ENCODE measurements at places on chromosomes 5 and 9.

DNA sequence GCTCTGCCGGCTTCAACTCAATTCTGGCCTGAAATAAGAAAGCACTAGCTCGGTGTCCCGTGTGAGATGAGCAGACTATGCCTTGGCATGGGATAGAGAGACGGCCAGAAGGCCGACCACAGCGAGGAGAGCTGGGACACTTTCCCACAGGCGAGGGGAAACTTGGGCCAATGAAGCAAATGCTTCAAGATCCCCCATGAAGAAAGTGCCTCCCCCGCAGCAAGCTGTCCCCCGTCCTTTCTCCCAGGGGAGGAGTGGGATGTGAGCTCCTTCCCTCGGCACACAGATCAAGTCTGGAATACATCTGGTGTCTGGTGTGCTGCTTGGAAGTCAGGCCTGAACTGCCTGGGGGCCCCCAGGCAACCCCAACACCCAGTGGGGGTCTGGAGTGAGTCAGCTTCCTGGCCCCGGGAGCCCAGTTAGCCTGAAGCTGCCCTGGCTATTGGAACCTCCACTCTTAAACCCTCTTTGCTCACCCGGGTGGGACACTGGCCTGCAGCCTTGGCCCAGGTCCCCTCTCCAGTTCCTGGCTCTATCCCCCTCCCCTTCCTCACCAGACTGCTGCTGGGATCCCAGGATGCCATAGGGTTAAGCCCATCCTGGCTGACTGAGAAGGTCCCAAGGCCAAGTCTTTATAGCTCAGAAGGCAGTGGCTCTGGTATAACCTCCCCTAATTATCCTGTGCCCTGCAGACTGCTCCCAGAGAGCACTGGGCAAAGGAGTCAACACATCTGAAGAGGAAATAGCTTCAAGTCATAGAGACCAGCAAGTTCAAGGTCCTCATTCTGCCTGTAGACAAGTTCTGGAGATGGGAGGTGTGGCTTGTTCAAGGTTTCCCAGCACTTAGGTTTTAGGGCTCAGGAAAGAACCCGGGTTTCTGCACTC is 205.3 kb downstream of the TTLL11 start:
- DNase-seq, result no peak

DNA sequence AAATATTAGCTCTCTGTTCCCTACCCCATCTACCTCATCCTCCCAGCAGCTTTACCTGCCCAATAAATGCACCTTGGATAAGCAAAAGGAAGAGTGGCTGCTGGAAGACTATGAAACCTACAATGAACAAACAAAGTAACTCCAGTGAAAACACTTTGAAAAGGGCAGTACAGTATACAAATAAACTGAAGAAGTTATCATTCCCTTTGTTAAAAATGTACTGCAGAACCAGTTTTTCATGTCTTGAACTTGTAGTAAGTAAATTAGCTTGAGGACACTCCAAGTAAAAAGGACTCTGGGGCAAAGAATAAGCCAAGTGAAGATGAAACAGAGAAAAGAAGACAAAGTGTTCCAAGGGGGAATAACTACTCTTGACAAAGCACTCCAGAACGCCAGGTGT is 457.1 kb downstream of the DTWD2 start:
- no peak for DNase-seq

DNA sequence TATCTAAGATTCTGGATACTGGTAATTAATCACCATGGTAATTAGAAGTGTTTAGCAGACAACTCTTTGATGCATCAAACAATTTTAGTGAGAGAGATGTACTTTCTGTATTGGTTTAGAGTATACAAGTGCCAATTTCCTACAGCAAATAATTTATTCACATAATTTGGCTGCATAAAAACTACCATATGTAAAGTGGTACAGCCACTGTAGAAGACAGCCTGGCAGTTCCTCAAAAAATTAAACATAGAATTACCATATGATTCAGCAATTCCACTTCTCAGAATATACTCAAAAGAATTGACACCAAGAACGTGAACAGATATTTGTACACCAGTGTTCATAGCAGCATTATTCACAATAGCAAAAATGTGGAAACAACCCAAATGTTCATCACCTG is 36.2 kb downstream of the PHAX start:
- no peak for DNase-seq

- DNase-seq, result no peak
Measured at GRCh38 chr5:36713541-36713940, 107.1 kb downstream of the SLC1A3 start.

- no peak for DNase-seq
Measured at GRCh38 chr5:102295534-102296177, 428 bp downstream of the SLCO4C1 start.

GRCh38 chr5:172683645-172684471 is 42.8 kb downstream of the NEURL1B start:
- DNase-seq, result peak; percentile 80

DNA sequence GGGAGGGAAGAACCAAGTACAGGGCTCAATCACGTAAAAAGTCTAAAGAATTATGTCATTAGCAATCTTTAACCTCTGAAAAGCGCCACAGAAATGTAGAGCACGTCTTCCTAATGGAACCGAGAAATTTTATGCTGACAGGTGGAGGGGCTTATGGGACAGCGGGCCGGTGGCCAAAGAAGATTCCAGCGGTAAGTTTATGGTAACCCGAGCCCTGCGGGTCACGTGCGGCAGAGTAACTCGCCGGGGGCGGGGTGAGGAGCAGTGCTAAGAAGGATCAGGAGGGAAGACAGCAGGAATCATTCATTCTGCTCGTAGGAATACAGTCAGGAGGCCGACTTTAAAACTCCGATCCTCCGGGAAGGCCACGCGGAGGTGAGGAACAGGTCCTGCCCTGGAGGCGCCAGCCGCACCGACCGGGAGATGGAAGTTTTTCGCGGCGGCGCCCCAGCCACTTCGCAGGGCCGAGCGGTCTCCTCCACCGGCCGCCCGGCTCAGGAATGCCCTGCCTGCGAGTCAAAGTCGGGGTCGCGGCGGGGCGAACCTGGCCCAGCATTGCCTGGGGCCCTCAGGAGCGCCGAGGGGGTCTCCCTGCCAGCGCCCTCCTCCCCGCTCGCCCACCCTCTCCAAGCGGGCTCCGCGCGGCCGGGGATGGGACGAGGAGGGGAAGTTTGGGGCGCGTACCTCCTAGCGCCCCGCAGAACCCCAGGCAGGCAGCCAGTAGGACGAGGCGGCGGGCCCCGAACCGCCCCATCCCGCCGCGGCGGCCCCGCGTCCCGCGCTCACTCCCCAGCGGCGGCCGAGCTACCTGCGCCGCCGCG is 101.8 kb downstream of the ESM1 start:
- DNase-seq, result no peak

- DNase-seq, result no peak
Measured at GRCh38 chr9:75033791-75034473, 5.8 kb upstream of the CARNMT1 start.

GRCh38 chr5:112653638-112654205 is 84.0 kb upstream of the APC start:
- no peak for DNase-seq

Data from CD4-positive, alpha-beta T cell treated with Interferon alpha-2 for 1 hour (primary cell).